ENCODE measurements at places on chromosomes 1 and 21.
A peak's percentile ranks its signal among the peaks of the same experiment; 100 is the strongest.

- DNase-seq, result no peak
These were observed 763 bp downstream of the AUNIP start for GRCh38 chr1:25858494-25858893.

- DNase-seq, result no peak
These were observed 76.8 kb upstream of the KCNJ6 start for GRCh38 chr21:37993071-37993470.

- DNase-seq, result no peak
These were observed 255.3 kb downstream of the PDE4B start for GRCh38 chr1:66048011-66048410.

DNA sequence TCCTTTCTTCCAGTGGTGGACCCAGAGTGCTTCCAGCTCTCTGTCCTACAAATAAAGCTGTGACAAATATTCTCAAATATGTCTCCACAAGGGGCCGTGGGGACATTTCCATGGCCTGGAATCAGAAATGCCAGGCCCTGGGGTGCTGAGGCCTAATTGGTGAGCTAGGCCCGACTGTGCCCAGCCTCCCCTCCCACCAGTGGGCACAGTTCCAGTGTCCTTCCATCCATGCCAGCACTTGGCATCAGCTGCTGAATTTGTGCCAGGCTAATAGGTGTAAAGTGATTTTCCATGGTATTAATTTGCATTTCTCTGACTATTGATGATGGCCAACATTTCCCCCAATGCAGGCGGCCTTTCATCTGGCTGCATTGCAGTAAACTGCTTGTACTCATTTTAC, 48.5 kb upstream of the B3GALT5 start:
- no peak for DNase-seq

DNA sequence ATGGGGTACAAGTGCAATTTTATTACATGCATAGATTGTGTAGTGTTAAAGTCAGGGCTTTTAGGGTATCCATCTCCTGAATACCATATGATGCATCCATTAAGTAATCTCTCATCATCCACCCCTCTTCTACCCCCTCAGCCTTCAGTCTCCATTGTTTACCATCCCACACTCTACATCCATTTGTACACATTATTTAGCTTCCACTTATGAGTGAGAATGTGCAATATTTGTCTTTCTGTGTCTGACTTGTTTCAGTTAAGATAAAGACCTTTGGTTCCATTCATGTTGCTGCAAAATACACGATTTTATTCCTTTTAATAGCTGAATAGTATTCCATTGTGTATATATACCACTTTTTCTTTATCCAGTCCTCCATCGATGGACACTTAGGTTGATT, 222.5 kb upstream of the USP24 start:
- no peak for DNase-seq

DNA sequence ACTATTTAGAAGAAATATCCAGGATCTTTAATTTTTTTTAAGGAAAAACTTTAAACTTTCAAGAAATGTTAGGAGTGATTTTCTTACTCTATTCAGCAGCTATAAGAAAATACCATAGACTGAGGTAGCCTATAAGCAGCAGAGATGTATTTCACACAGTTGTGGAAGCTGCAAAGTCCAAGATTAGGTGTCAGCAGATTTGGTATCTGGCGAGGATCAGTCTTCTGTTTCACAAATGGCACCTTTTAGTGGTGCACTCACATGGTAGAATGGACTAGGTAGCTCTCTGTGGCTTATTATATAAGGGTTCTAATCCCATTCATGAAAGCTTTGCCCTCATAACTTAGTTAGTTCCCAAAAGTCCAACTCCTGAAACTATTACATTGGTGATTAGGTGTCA, 207.4 kb downstream of the NCAM2 start:
- DNase-seq, result no peak

DNA sequence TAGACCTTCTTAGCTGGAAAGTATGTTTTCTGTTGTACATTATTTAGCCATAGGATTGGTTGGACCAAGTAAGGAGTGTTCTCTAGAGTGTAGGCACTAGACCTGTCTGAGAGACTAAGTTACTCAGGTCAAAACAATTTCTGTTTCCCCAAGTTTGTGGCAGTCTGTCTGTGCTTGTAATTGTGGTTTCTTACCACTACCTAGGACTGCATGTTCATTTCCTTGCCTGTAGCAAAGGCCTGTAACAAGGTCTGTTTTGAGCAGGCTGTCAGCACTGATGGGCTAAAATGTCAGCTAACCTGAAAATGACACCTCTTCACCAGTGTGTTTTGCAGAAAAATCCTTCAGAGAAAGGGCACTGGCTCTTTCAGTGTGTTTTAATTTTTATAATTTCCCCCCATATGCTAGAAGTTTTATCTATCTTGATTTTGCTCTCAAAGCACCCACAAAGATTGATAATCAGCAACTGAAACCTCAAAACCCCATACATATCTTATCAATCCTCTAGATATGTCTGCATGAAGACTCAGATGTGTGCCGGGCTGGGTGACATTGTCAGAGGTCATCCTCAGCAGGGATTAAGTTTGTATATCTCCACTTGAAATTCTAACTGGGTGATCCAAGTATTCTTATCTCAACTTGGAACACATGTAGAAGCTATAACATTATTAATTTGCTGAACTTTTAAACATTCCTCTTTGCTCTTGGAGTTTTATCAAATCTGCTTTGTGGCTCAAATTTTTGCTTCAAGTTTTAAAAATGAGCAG, 50.7 kb upstream of the ST6GALNAC3 start:
- DNase-seq, result no peak

DNA sequence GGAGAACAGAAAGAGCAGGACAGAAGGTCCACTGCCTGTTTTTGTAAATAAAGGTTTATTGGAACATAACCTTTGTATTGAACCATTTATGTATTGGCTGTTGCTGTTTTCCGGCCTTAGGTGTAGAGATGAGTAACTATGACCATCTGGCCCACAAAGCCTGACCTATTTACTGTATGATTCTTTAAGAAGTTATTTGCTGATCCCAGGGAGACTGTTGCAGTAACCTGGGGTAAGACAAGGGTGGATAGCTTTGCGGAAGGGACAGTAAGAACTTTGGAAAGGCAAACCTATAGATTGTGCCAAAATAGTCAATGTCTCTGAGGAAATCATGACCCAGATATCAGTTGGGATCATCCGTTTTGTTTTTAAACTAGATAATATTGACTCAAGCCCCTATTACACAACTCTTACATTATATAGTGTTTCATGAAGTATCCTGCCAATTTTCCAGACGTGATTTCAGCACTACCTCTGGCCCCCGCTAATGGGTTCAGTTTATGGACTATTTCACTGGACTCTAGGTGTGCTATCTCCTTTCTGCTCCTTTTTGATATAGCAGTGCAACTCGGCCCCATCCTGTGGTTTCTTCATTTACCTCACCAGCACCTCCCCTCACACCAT, 20.8 kb upstream of the TLCD4 start:
- DNase-seq, result no peak

DNA sequence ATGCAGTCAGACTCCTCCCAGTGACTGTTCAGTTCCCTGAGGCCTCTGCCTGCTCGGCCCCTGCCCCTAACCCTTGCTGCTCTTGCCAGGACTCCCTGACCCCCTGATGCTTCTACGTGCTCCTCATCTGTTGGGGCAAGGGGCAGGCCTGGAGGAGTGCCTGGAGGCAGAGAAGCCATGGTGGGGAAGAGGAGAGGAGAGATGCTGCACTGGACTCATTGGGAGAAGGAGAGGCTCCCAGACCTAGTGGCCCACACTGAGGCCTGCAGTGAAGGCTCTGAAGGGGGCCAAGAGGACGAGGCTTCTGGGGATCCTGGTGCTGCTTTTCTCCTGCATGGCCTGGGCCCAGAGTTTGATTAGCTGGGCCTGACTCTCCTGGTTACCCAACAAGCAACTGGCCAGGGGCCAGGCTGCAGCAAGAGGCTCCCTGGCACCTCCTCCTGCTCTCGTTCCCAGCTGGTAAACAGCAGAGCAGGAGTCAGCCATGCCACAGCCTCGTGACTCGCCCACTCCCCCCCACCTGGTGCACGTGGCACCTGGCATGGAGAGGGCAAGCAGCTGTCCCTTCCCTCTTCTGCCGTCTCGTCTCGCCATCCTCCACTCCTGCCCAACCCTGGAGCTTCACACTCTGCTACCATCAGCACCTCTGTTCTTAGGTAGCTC, 847 bp upstream of the RORC start:
- peak; percentile 34 for DNase-seq

DNA sequence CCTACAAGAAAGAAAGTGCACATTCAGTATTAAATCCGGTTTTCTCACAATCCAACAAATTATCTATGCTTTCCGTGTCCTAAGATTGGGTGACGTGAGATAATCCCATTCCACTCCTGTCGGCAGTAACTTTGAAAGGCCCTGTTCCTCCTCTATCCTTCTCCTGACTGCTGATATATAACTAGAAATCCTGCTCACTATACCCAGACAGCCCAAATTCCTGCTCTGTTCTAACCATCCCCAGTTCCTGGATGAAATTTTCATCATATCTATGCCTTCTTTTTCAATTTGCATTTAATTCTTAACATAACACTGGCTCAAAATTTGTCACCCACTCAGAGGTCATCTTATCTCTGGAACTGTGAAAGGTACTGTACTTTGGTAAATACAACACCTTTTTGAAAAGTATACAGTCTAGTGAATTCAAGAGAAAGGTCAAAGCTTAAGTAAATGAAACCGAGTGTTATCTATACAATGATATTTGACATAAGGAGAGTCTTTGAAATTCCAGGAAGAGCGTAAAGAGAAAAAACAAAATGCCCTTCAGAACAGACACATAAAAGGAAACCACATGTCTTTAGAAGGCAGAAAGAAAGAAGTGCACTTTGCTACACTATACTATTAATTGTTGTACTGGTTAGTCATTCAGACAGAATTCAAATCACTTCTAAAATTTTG, 200.5 kb upstream of the NEGR1 start:
- DNase-seq, result no peak

- no peak for DNase-seq
These were observed 14.6 kb upstream of the PARP1 start for GRCh38 chr1:226422478-226422877.

GRCh38 chr1:100713626-100714025, 5.9 kb upstream of the VCAM1 start:
- DNase-seq, result no peak

GRCh38 chr1:56837244-56837939, 17.2 kb upstream of the C8A start:
- DNase-seq, result no peak

DNA sequence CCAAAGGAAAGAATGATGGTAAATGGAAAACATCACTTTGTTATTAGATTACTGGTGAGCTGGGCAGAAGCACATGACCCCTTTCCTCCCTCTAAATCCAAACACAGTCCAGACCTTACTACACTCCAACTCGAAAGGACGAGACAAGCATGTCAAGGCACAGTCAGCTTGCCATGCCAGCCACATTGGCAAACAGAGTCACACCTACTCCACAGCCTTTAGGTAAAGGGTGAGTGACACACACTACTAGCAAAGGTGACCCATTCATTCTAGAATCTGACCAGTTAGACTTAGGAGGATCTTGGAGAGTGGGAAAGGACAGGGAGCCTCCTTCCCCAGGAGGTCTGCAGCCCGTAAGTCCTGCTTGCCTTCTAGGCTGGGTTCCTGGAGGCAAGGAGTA, 3.0 kb downstream of the SLC44A3 start:
- DNase-seq, result no peak

DNA sequence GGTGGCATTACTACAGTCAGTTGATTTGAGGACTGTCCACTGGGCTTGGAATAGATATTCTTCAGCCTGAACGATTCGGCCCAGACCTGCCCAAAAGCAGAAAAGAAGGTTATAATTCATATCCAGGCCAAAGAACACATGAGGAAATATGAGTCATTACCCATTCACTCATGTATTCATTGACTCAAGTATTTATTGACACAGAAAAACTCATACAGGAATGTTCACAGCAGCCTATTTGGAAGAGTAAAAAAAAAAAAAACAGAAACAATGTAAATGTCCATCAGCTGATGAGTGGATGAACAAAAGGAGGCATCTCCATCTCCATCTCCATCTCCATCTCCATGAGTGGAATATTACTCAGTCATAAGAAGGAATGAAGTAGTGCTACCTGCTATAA, 15.9 kb downstream of the ZMYND12 start:
- peak; percentile 77 for DNase-seq

GRCh38 chr1:74780594-74780993, 47.6 kb downstream of the TYW3 start:
- no peak for DNase-seq

- DNase-seq, result no peak
These were observed 142.2 kb downstream of the PAPPA2 start for GRCh38 chr1:176605176-176605575.

DNA sequence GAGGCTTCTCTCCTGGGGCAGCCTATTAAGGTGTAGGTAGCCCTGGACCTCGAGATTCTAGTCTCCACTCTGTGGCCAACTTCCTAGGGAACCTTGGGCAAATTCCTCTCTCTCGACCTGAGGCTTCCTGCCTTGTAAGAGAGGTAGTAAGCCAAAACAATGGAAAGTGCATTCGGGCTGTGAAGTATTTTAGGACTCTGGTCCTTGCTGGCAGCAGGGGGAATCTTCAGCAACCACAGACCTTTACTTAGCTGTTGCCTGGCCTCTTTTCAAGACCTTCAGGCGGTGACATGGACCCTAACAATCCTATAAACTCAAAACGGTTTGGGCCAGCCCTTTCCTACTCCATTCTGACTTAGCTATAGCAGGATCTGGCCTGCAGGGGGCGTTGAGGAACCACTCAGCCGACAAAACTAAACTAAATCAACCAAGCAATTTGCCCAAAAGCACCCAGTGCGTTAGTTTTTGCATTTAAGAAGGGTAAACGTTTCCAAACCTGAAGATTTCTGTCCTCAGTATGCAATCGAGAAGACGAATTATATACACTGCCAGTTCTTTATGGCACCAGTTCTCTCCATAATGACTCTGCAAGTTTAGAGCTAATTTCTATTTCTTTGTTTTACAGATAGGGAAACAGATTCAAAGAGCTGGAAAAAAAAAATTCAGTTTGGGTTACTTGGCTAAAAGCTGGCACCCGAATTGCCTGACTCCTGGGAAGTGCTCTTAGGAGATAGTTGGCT, 10.9 kb upstream of the SESN2 start:
- DNase-seq, result peak; percentile 63

- DNase-seq, result no peak
These were observed 66.6 kb downstream of the SPAG17 start for GRCh38 chr1:118118469-118118868.

GRCh38 chr1:5911157-5911556, 81.1 kb downstream of the NPHP4 start:
- no peak for DNase-seq

DNA sequence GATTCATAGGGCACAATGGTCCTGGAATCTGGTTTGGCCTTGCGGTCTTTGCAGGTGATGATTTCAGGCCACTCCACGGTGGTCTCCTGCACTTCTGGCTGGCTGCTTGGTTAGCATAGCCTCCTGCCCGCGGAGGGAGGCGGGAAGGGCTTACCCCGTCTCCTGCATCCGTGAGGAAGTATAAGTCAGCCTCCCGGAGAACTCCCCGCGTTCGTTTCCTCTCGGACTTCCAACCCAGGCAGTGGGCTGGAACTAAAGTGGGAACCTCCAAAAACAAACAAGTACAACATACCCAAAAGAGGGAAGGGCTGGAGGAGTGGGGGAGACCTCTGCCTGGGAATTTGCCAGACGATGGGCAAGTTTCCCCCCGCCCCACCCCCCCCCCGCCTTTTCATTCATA, 939 bp upstream of the CCN1 start:
- no peak for DNase-seq
